ENCODE measurements at places on chromosomes 3 and 15. TPM values are rescaled to one million over a fixed set of nuclear protein-coding genes. Genes with fewer than 3 reads are reported as not detected.

GCSAM gene
- polyA plus RNA-seq: 36.8 TPM

DNA sequence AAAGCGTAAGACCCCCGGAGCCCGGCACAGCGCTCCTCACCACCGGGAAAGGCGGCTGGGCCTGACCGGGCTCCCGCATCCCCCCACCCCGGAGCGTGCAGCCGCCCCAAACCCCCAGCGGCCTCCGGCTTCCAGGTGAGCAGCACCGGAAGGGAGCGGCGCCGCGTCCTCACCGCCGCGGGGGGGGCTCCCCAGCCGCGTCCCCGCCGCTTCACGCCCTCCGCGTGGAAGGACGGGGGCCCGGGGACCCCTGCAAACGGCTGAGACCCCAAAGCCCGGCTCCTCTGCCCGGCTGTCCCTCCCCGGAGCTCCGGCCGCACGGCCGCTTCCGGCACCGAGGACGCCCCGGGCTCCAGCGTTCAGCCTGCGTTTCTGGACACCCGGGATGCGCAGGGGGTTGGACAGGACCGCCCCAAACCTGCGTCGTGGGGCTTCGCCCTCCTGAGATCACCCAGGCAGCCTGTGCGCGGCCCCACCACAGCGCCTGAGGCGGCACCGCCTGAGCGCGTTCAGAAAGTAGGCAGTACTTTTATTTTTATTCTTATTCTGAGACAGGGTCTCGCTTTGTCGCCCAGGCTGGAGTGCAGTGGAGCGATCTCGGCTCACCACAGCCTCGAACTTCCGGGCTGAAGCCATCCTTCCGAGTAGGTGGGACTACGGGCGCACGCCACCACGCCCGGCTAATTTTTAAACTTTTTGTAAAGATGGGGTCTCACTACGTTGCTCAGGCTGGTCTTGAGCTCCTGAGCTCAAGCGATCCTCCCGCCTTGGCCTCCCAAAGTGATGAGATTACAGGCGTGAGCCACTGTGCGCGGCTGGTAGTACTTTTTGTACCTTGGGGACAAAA is 51.6 kb upstream of the BLM start:
- peak; percentile 30 for DNase-seq

- DNase-seq: no peak
These were observed 780.4 kb downstream of the MECOM start for GRCh38 chr3:168883145-168883544.

MESP2 gene
- polyA plus RNA-seq: not detected

GRCh38 chr3:193330555-193331204 is 47.9 kb downstream of the ATP13A5 start:
- DNase-seq: no peak

DNA sequence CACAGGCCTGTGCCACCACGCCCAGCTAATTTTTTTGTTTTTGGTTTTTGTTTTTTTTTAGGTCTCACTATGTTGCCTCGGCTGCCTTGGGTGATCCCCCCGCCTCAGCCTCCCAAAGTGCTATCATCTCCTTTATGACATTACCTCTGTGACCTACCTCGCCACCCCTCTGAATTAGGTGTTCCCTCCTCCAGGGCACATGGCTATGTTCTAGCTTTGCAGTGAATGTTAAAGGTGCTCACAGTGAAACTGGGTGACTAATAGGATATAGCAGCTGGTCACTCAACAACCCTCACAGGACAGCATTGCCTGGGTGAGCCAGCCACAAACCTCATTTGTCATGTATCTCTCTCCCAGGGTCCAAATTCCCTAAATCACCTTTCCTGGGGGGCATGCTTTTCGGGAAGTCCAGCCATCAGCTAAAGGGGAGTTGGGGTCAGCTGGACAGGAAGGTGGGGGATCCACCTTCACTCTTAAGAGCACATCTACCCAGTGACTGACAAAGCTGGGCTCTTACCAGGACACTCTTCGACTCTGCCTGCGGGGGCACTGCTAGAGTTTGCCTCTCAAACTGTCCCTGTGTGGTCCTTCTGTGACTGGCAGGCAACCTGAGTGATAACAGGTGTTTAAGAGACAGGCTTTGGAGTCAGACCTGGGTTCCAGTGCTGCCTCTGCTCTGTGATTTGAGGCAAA is 1.6 kb upstream of the TTLL3 start:
- peak; percentile 49 for DNase-seq

ASB14 gene
- 0.11 TPM for polyA plus RNA-seq

HGD gene
- polyA plus RNA-seq: not detected

DNA sequence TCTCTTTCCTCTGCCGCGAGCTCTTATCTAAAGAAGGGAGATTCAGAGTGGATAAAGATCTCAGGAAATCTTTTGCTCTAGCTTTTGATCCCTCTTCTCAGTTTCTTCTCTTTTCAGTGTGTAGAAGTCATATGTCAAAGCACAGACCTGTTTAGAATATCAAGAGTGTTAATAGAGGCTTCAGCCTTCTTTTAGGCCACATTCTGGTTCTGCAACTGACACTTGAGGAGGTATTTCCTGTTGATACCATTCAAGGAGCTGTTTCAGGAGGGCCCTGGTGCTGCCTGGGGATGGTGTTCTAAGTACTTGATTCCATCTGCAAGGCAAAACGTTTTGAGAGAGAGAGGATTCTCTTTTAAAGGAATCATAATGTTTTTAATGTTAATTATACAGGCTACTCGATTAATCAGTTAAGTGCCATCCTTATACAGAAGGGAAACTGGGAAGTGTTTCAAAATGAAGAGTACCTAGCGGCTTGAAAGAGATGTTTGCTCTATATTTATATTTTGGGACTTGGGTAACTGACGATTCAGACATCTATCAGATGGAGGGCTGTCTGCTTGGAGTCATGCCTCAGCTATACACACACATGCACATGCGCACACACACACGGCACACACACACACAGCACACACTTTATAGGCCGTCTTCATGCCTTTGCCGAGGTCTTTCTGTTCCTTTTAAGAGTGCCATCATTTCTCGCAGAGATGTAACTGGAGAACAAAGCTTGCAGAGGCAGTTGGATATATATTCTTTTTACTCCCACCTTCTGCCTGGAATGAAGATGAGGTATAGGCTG is 313.9 kb downstream of the PTPRG start:
- DNase-seq: no peak

GRCh38 chr3:20056725-20057611 is 16.7 kb downstream of the KAT2B start:
- DNase-seq: peak; percentile 45

AGBL1 gene
- not detected for polyA plus RNA-seq

DNA sequence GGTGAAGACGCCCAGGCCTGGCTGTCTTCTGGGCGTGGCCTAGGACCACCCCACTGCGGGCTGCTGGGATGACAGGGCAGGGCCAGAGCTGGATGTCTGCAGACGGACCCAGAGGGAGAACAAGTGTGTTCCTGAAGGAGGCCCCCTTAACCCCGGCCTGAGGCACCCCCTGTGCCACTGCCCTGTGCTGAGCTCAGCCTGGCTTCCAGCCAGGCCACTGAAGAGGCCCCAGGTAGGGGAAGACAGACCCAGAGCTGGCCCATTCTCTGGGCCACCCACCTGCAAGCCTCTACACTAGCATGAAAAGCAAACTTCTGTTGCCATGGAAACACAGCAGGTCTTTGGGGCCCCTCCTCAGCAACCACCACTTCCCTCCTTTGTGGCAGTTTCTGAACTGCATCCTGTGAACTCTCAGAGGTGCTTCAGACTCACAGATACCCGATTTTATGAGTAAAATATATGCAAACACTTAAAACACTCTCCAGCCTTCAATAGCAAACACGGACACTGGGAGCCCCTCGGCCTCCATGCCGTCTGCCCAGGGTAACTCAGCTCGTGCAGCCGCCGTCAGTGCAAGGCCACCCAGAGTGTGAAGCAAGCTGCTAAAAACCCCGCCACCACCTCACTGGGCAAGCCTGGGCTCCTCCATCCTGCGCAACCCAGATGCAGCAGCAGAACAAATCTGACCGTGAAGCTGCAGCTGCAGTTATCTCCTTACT is 42.5 kb downstream of the CMTM6 start:
- DNase-seq: peak; percentile 90

GRCh38 chr3:162555761-162556160 is 1059.2 kb downstream of the OTOL1 start:
- no peak for DNase-seq

GRCh38 chr3:187744169-187745151 is 808 bp downstream of the BCL6 start:
- DNase-seq: peak; percentile 56

CPB1 gene
- polyA plus RNA-seq: not detected

ARGFX gene
- not detected for polyA plus RNA-seq

- DNase-seq: no peak
These were observed 20.8 kb upstream of the DNAAF4 start for GRCh38 chr15:55528812-55529211.

GRCh38 chr3:123337948-123338619 is 110.8 kb downstream of the ADCY5 start:
- no peak for DNase-seq

TMCO5A gene
- not detected for polyA plus RNA-seq

DNA sequence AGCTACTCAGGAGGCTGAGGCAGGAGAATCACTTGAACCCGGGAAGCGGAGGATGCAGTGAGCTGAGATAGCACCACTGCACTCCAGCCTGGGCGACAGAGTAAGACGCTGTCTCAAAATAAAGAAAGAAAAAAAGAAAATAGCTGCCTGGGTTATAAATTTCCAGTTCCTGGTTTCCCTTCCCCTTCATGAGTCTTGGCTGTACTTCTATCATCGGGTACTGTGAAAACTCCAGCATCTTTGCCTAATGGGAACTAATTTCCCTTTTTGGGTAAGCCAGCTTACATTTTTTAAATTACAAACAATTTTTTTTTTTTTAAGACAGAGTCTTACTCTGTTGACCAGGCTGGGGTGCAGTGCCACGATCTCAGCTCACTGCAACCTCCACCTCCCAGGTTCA is 15.0 kb downstream of the DENND4A start:
- DNase-seq: no peak

DNA sequence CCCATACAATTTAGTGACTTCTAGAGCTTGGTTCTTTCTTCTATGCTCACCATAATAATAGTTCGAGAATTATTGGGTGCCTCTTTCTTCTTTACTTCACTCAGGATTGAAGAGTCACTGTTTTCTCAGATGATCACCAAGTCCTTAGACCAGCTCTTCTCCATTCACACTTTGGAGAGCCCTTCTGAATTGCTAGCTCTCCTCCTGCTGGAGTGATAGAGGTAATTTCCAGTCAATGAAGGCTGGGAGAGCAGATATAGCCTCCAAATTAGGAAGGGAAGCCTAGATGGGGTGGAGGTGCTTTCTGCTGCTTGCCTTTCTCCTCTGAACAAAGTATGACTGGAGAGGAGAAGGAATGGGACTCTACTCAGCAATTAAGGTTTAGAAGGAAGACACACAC is 10.7 kb upstream of the BBX start:
- no peak for DNase-seq

MKRN2OS gene
- polyA plus RNA-seq: not detected

GRCh38 chr15:78224023-78224411 is 10.3 kb downstream of the ACSBG1 start:
- no peak for DNase-seq

GRCh38 chr3:53754325-53754724 is 91.9 kb downstream of the CHDH start:
- DNase-seq: no peak

GRCh38 chr3:129624347-129625071 is 18.0 kb upstream of the PLXND1 start:
- DNase-seq: no peak

DNA sequence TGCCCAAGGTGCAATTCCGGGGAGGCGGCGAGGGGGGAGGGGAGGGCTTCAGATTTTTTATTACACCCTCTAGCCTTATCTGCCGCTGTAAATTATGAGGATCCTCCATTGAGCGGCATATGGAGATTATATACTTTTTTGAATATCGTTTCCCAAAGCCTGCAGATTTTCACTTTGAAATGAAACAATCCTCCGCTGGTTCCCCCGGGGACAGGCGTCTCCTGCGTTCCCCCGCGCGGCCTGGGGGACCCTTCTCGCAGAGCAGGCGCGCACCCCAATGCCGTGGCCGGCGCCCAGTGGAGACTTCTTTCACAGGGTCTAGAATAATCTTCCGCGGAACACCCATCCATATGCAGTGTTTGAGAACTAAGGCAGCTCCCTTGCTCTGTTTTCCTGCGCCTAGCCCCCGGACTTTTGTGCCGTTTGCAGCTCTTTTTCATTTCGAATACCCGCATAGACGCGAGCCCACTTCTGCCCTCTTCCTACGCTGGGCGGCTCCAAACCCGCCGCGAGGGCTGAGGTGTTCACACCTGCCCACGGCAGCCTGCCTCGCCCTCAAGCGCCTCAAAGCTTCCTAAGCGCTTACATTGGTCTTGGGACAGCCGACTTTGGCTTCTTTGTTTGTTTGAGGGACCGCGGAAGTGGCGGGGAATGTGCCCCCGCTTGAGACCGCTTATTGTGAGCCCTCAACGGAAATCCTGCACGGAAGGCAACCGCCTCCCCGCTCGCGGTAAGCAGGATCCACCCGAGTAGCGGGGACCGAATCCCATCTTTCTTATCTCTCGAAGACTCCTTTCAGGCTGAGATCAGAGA is 7.5 kb downstream of the SOX14 start:
- no peak for DNase-seq

UNC45A gene
- 41.7 TPM for polyA plus RNA-seq

DNA sequence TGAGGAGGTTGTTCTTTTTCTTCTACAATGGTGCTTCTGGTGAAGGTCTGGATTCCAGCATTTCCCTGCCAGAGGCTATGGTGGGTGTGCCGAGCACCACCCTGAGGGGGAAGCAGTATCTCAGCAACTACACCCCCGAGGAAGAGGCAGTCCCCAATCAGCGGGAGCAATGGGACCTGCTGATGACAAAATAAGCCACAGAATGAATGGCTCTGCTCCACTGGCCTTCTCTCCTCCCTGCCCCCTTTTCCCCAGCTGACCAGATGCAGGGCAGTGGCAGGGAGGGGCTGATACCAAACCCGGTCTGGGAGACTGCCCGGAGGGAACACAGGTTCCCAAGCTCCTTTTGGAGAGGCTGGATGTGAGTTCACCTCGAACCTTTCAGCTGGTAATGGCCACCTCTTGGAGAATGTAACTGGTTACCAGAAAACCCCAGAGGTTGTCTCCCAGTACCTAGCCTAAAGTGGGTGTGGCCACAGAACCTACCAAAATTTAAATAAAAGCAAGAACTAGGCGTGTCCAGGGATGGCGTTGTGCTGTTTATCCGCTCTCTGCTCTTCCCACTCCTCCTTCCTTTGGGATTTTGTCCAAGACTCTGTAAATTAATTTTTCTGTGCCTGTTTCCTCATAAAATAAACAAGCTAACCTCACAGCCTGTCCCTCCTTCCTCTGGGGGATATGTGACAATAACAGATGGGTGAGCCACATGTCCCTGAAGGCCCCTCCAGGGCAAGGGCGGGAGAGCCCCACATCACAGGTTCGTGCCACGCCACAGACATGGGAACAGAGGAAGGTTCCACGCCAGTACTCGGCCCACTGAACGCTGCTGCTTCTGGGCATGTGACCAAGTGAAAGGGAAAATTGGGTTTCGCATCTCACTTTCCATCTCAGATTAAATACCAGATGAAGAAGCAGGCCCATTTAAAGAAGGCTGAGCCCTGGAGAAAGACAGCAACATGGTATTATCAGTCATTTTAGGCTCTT is 35.1 kb upstream of the SPTBN5 start:
- DNase-seq: no peak

MON1A gene
- 16.5 TPM for polyA plus RNA-seq

SERINC4 gene
- polyA plus RNA-seq: 3.4 TPM

- DNase-seq: no peak
These were observed 14.9 kb upstream of the LEKR1 start for GRCh38 chr3:156811089-156811862.

All from CD4-positive, alpha-beta memory T cell (primary cell).